PC-9 (cell line): ENCODE measurements at places on chromosomes 1 and 21. TPM values are rescaled to one million over a fixed set of nuclear protein-coding genes. Genes with fewer than 3 reads are reported as not detected.

Gene FNBP1L
- 34.1 and 34.3 TPM in 2 replicates for total RNA-seq

Gene ITLN2
- total RNA-seq = not detected in 2 replicates

Gene CASQ2
- not detected in 2 replicates for total RNA-seq

Gene KRTAP10-11
- total RNA-seq = not detected in 2 replicates

Gene GLIS1
- total RNA-seq = not detected in 2 replicates

Gene NFASC
- total RNA-seq = not detected in 2 replicates

DNA sequence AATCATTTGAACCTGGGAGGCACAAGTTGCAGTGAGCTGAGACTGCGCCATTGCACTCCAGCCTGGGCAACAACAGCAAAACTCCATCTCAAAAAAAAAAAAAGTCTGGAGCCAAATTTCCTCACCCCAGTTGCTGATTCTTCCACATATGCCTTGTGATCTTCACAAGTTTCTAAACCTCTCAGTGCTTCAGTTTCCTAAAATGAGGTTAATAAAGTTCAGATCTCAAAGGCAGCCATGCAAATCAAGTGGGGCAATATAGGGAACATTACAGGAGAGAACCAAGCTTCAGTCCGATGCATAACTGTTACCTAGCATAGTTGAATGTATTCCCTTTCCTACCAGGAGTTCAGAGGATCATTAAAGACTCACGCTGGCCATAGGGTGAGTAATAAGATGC is 4.8 kb downstream of the ITLN1 start:
- no peak overlapping the region for H3K4me3 ChIP-seq
- H3K36me3 ChIP-seq = no peaks in the 10 kb centered on the region
- H3K4me1 ChIP-seq = no peaks in the 10 kb centered on the region
- no peak for DNase-seq

- H3K4me1 ChIP-seq = no peaks in the 10 kb centered on the region; the same call in 1 of the 2 replicates
- no peak overlapping the region for H3K27ac ChIP-seq
- no peaks in the 10 kb centered on the region for H3K27me3 ChIP-seq
- no peaks in the 10 kb centered on the region for H3K36me3 ChIP-seq
- DNase-seq = no peak
These were observed 132.7 kb downstream of the GPATCH2 start for GRCh38 chr1:217498209-217498608.

DNA sequence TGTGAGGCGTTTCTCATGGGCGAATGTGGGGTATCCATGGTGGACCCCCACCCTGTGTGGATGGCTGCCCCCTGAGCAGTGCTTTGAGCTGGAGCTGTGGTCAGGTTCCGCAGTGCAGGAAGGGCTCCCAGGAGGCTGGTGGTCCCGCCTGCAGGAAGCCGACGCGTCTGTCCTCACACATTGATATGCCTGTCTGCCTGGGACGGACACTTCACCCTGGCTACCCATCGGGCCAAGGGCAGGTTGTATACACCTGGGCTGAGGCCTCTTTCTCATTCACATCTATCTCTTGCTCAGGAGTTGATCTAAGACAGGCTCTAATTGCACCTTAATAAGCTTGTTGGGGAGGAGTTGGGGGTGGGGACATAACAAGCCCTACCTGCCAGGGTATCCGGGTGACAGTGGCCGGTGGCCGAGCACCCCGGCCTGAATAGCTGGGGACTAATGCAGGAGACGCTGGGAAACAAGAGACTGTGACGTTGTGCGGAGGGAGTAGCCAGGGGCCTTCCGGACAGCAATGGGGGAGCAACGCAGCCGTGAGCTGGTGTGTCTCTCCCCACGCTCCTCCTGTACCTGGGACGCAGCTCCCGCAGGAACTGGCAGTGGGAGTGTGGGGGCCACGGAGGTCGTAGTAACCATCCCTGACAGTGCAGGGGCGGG is 21.7 kb downstream of the PDXK start:
- H3K27me3 ChIP-seq = no peaks in the 10 kb centered on the region
- no peak overlapping the region for H3K4me3 ChIP-seq
- no peaks in the 10 kb centered on the region for H3K36me3 ChIP-seq
- H3K4me1 ChIP-seq = no peaks in the 10 kb centered on the region
- H3K27ac ChIP-seq = no peak overlapping the region

GRCh38 chr1:226593541-226593940 is 45.0 kb downstream of the STUM start:
- no peaks in the 10 kb centered on the region for H3K4me1 ChIP-seq
- no peak for DNase-seq
- H3K27me3 ChIP-seq = peaks cover 69% of the 10 kb centered on the region
- H3K4me3 ChIP-seq = no peak overlapping the region

GRCh38 chr1:40951943-40952743 is 27.4 kb upstream of the CTPS1 start:
- peak; percentile 59 for DNase-seq
- H3K36me3 ChIP-seq = no peaks in the 10 kb centered on the region
- no peak overlapping the region for H3K27ac ChIP-seq

GRCh38 chr21:34974162-34974981 is 74.7 kb downstream of the RUNX1 start:
- DNase-seq = no peak
- no peaks in the 10 kb centered on the region for H3K27me3 ChIP-seq
- peaks cover 12% of the 10 kb centered on the region; the same call in 1 of the 2 replicates for H3K4me1 ChIP-seq
- no peak overlapping the region for H3K4me3 ChIP-seq
- H3K27ac ChIP-seq = no peak overlapping the region

DNA sequence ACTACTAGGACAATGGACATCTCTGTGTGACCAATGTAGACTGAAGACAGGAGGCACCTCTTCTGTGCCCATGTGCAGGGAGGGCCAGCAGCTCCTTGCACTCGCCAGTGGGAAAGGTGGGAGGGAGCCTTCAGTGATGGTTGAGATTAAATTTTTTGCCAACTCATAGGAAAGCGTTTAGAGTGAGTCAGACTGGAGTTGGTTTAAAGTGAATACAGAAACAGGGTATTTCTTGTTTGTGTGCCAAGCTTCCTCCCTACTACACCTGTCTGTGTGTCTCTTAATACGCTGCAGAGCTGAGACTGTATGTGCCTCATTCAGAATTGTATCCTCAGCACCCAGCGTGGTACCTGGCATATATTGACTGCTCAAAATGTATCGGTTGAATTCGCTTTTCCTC is 13.5 kb upstream of the COL16A1 start:
- DNase-seq = no peak
- no peak overlapping the region for H3K27ac ChIP-seq
- H3K27me3 ChIP-seq = peaks cover 27% of the 10 kb centered on the region
- no peaks in the 10 kb centered on the region for H3K36me3 ChIP-seq

- no peaks in the 10 kb centered on the region for H3K4me1 ChIP-seq
- no peak overlapping the region for H3K27ac ChIP-seq
- DNase-seq = no peak
- no peak overlapping the region for H3K4me3 ChIP-seq
These were observed 379.8 kb downstream of the SIPA1L2 start for GRCh38 chr1:232249861-232250777.

DNA sequence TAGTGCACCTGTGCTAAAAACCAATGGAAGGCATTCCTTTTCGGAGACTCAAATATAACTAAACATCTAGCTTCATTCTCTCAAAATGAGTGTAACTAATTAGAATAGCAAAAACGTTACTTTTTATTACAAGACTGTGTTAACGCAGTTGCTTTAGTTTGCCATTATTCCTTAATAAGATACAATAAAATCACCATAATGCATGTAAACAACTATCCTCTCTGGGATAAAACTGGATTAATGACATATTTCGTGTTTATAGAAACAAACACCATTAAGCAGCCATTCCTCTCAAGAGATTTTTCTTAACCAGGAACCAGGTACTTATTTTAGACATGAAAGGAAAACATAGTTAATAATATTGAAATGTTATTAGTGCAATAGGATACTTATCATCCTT is 512.8 kb upstream of the B3GALT2 start:
- no peaks in the 10 kb centered on the region for H3K4me1 ChIP-seq
- H3K4me3 ChIP-seq = no peak overlapping the region
- H3K36me3 ChIP-seq = no peaks in the 10 kb centered on the region

DNA sequence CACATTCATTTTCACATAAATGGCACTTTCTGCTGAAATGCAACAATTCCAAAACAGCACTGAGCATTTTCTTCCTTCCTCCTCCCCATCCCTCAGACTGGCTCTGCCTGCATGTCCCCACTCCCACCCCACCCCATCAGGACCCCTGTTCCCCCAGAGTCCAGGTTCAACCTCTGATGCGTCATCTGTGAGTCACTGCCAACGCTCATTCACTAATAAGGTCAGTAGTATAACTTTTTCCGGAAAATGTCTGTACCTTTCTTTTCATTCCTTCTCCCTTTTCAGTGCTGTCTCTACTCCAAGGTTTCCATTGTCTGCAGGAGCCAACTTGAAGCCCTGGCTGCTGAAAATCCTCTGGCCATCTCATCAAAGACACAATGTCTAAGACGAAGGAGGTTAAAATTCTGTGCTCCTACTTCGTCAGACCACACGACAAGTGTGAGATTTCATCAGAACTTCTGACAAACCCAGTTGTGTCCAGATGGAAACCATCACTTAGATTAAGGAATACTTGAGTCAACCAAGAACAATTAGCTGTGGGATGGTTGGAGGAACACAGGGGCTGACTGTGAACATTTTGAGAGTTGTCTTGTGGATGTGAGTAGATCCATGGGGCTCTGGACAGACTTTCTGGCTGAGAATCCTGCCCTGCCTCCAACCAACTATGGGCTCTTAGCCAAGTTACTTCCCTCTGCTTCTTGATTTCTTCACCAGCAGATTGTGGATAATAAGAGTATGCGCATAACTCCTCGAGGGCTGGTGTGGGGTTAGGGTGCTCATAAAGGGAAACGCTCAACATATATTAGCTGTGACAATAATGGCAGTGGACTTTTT is 35.6 kb upstream of the UTS2 start:
- no peaks in the 10 kb centered on the region for H3K27me3 ChIP-seq
- no peaks in the 10 kb centered on the region for H3K4me1 ChIP-seq
- DNase-seq = no peak
- H3K4me3 ChIP-seq = no peak overlapping the region

GRCh38 chr1:85230305-85230977 is 29.0 kb downstream of the C1orf52 start:
- DNase-seq = no peak
- no peak overlapping the region for H3K4me3 ChIP-seq
- H3K27me3 ChIP-seq = no peaks in the 10 kb centered on the region
- H3K27ac ChIP-seq = no peak overlapping the region
